Hepatocyte (in vitro differentiated cells): ENCODE measurements at places on chromosomes 2 and 18. TPM values are rescaled to one million over a fixed set of nuclear protein-coding genes. Genes with fewer than 3 reads are reported as not detected.

Gene TEX44
- not detected in 2 replicates for polyA plus RNA-seq

Gene RAX
- polyA plus RNA-seq: not detected in 2 replicates

Gene NEB
- 0.75 and 3.4 TPM in 2 replicates for polyA plus RNA-seq

Gene TGFA
- 2.2 and 2.6 TPM in 2 replicates for polyA plus RNA-seq

Gene ELOA2
- 0.31 TPM in 1 of 2 replicates, not detected in the other for polyA plus RNA-seq

Gene GALNT3
- 15.8 and 21.5 TPM in 2 replicates for polyA plus RNA-seq

Gene ALK
- polyA plus RNA-seq: 0.06 and 0.16 TPM in 2 replicates

Gene COX7A2L
- 130 and 134 TPM in 2 replicates for polyA plus RNA-seq

Gene GNAL
- polyA plus RNA-seq: 2.7 and 4.4 TPM in 2 replicates

GRCh38 chr2:55807900-55808299 is 114.3 kb upstream of the PNPT1 start:
- no peaks in the 10 kb centered on the region for H3K36me3 ChIP-seq
- H3K4me3 ChIP-seq: no peak overlapping the region
- H3K27me3 ChIP-seq: no peaks in the 10 kb centered on the region
- H3K4me1 ChIP-seq: no peaks in the 10 kb centered on the region

GRCh38 chr2:12774395-12774727 is 57.6 kb downstream of the TRIB2 start:
- no peak overlapping the region for H3K27ac ChIP-seq
- H3K36me3 ChIP-seq: no peaks in the 10 kb centered on the region
- no peak for DNase-seq
- peaks cover 6% of the 10 kb centered on the region for H3K4me1 ChIP-seq

DNA sequence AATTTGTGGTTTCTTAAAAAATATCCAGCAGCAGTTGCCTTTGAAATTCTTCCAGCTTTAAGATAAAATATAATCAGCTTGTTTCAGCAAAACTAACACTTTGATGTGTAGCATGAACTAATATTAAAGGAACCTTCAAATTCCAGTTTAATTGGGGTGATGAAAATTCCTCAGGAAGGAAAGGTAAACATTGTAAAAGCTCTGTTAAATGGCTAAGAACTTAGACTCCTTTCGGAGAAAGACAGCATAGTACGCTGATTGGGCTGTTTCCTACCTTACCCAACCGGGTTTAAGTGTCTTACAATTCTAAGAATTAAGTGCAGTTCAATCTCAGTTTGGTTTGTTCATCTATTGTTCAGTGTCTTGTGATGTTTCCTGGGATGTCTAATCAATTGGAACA is 108.3 kb downstream of the CDH7 start:
- peak overlapping the region; percentile 25 for H3K27ac ChIP-seq
- peak; percentile 13 for DNase-seq
- no peaks in the 10 kb centered on the region for H3K27me3 ChIP-seq
- no peaks in the 10 kb centered on the region for H3K4me1 ChIP-seq

DNA sequence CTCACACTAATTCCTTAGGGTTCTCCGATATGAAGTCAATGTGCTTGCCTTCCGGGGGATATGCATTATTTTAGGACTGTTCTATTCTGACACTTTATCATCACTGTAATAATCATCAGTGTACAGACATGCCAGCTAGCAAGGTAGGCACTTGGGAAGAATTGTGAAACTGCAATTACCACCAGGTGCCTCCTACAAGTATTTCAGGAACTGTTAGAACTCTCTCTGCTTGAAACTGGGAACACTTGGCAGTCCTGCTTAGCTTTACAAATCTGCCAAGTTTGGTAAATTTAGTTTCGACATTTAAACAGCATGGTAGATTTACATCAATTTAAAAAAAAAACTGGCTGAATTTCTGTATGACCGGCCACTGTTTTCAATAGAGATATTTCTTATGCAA is 128.7 kb downstream of the SATB2 start:
- no peak overlapping the region for H3K27ac ChIP-seq
- no peaks in the 10 kb centered on the region for H3K4me1 ChIP-seq
- no peak for DNase-seq
- no peaks in the 10 kb centered on the region for H3K27me3 ChIP-seq
- no peaks in the 10 kb centered on the region for H3K36me3 ChIP-seq
- H3K4me3 ChIP-seq: no peak overlapping the region

DNA sequence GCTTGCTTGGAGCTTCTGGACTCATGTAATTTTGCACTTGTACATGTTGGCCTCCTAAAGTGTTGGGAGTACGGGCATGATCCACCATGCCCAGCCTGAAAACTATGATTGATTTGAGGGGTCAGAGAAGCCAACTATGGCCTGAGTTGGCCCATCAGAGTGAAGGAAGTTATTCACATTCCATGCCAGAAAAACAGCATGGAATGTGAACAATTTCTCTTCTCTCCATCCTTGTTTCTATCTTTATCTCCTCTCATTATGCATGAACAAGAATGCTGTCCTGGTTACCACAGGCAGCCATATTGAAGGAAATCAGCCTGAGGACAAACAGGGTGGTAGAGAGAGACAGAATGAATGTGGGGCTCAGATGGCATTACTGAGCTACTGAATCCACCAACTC is 3.5 kb upstream of the CD226 start:
- H3K4me1 ChIP-seq: no peaks in the 10 kb centered on the region
- H3K4me3 ChIP-seq: no peak overlapping the region
- no peaks in the 10 kb centered on the region for H3K27me3 ChIP-seq

DNA sequence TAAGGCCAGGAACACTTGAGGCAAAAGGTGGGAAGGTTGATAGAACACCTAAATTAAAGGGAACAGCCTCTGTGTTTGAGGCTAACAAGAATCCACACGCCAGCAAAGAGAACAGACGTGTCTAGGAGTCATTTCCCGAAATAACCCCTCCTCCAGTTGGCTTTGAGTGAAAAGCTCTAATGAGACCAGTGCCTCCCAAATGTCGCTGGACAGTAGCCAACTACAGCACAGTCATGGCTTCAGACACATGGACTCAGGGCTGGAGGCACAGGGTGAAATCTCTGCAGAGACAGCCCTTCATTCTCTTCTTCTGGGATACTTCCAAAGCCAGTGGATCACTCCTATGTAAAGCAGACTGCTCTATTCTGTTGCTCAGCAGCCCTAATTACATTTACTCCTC is 49.6 kb downstream of the SOWAHC start:
- H3K27ac ChIP-seq: no peak overlapping the region
- DNase-seq: no peak
- H3K4me1 ChIP-seq: no peaks in the 10 kb centered on the region
- no peaks in the 10 kb centered on the region for H3K36me3 ChIP-seq
- H3K4me3 ChIP-seq: no peak overlapping the region

DNA sequence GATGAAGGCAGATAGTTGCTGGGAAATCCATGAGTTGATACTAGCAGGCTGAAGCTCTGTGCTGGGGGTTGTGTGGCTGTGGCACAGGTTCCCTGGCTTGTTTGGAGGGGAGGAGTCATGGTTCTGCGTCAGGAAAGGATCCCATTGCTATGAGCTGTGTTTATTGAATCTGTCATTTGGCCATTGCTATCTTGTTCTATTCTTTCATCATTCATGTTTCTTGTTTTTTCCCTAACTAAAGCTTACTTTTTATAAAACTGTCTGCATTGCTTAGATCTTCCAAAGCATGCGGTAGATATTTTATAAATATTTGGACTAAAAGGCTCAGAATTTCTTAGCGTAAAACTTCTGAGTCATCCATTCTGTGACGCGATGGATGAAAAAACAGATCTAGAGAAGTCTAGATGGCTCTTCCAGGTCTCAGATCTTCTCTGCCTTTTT is 335.3 kb downstream of the PTPRM start:
- H3K27ac ChIP-seq: peak overlapping the region; percentile 57
- no peaks in the 10 kb centered on the region for H3K4me1 ChIP-seq
- no peaks in the 10 kb centered on the region for H3K27me3 ChIP-seq
- no peaks in the 10 kb centered on the region for H3K36me3 ChIP-seq

GRCh38 chr2:32572737-32573136 is 55.1 kb upstream of the TTC27 start:
- no peaks in the 10 kb centered on the region for H3K27me3 ChIP-seq
- H3K4me3 ChIP-seq: no peak overlapping the region
- DNase-seq: no peak
- no peak overlapping the region for H3K27ac ChIP-seq
- no peaks in the 10 kb centered on the region for H3K36me3 ChIP-seq

- no peaks in the 10 kb centered on the region for H3K27me3 ChIP-seq
- H3K4me1 ChIP-seq: peaks cover 19% of the 10 kb centered on the region
- no peak overlapping the region for H3K27ac ChIP-seq
Observed at GRCh38 chr2:23568211-23568610, 183.2 kb downstream of the KLHL29 start.

GRCh38 chr18:22983175-22983574 is 50.0 kb downstream of the RBBP8 start:
- no peaks in the 10 kb centered on the region for H3K4me1 ChIP-seq
- no peaks in the 10 kb centered on the region for H3K27me3 ChIP-seq
- H3K27ac ChIP-seq: no peak overlapping the region
- no peak overlapping the region for H3K4me3 ChIP-seq
- DNase-seq: peak; percentile 35

GRCh38 chr2:196849895-196850294 is 40.7 kb upstream of the C2orf66 start:
- no peaks in the 10 kb centered on the region for H3K27me3 ChIP-seq
- DNase-seq: peak; percentile 13
- peaks cover 4% of the 10 kb centered on the region for H3K36me3 ChIP-seq
- no peak overlapping the region for H3K27ac ChIP-seq
- no peak overlapping the region for H3K4me3 ChIP-seq

DNA sequence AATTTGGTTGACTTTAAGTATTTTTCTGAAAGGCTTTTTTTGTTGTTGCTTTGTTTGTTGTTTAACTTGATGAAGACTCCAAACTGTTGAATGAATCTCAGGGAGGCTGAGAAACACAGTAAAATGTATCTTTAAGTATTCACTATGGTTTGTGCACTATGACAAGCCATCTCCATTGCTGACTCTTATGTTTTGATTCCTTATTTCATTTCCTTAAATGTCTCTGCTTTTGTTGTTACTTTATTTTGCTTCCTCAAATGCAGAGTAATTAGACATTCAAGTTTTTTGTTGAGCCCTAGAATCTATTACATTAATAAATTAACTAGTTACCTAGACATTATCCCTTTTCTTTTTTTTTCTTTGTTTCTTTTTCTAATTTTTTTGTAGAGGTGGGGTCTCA is 46.3 kb upstream of the SLC39A10 start:
- peaks cover 7% of the 10 kb centered on the region for H3K4me1 ChIP-seq
- no peaks in the 10 kb centered on the region for H3K27me3 ChIP-seq
- no peak overlapping the region for H3K4me3 ChIP-seq
- H3K36me3 ChIP-seq: no peaks in the 10 kb centered on the region
- no peak overlapping the region for H3K27ac ChIP-seq

DNA sequence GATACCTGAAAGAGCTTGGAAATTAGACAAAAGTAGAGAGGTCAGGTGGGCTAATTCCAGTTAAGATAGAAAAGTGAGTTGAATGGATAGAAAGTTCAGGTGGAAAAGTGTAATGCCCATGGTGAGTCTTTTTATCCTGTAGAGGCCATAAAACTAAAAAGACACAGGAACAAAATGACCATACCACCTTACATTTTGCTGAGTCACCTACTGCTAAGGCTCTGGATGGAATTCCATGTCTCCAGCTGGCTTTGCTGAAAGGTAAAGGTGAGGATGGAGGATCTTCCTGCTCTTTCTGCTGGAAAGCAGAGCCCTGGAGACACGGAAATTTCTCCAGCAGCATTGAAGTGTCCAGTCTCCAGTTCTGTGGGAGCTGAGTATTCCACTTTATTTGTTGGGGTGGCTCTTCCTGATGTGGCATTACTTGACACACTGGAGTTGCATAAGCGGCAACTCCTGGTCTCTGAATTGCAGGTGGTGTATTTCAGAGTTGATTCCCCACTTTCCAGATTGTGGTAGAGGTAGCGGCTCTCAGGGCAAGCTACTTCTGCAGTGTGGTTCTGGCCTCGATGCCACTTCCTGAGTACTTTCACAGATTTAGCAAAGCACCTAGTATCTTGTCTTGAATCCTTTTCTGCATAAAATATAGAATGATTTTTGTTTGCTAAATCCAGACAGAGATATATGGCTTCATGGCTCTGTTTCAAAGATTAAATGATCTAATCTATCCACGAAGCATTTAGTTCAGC is 10.7 kb downstream of the IL1RL2 start:
- no peaks in the 10 kb centered on the region for H3K27me3 ChIP-seq
- no peak overlapping the region for H3K27ac ChIP-seq
- H3K36me3 ChIP-seq: no peaks in the 10 kb centered on the region
- no peak overlapping the region for H3K4me3 ChIP-seq
- no peak for DNase-seq
- H3K4me1 ChIP-seq: no peaks in the 10 kb centered on the region

- no peaks in the 10 kb centered on the region for H3K27me3 ChIP-seq
- H3K36me3 ChIP-seq: no peaks in the 10 kb centered on the region
- H3K4me3 ChIP-seq: no peak overlapping the region
- no peaks in the 10 kb centered on the region for H3K4me1 ChIP-seq
- no peak overlapping the region for H3K27ac ChIP-seq
Observed at GRCh38 chr2:1226766-1227165, 186.5 kb upstream of the TPO start.
